ENCODE measurements at places on chromosomes 4 and X. TPM values are rescaled to one million over a fixed set of nuclear protein-coding genes. Genes with fewer than 3 reads are reported as not detected.

Gene HS3ST1
- total RNA-seq: 0.30 TPM

Gene PNMA5
- total RNA-seq: not detected

Gene CSN1S1
- total RNA-seq: not detected

Gene VCX3A
- not detected for total RNA-seq

Gene CBLL2
- not detected for total RNA-seq

Gene TENM3
- 1.3 TPM for total RNA-seq

Gene P2RY4
- not detected for total RNA-seq

Gene NDP
- not detected for total RNA-seq

Gene MAGEA2B
- not detected for total RNA-seq

Gene CFI
- total RNA-seq: 0.72 TPM

Gene AMOT
- total RNA-seq: 0.01 TPM

Data from A549 treated with DMSO at 1 μM for 4 hours (cell line).